ENCODE measurements at places on chromosomes 7 and 10.

DNA sequence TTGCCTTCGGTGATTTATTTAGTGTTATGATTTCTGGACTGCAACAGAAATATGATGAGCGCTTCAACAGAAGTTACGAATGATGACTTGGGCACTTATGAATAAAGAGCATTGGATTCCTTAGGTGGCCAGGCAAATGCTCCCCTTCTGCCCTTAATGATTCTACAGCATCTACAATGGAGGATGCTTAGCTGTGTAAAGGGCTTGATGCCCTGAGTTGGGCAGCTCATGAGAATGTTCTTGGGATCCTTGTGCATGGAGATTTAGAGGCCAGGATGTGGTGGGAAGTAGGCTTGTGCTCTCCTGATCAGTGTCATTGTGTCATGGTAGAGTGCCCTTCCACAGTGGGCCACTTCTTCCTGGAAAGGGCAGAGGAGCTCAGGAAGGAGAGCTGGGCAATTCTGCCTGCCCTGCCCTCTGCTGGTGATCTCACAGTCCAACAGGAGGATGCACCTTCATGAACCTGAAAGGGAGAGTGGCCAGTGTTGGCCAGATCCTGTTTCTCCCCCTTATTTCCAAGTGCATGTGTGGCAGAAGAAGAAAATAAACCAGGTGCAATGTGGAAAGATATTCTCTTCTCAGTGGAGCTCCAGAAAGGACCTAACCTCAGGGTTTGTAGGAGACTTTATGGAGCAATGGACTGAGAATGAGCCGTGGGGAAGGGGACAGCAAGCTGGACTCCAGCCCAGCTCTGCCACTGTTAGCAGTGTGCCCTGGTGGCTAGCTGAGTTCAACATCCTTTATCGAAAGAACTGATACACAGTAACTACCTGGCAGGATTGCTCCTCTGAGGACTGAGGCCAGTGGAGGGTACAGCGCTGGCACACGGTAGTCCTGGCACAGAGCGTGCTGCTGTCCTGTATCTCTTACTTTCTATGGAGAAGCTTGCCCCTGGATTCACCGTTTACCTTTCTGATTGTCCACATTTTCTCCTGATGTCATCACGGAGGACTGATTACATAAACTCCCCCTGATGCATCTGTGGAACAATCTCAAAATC, 182.9 kb downstream of the BMPER start:
- DNase-seq = no peak

DNA sequence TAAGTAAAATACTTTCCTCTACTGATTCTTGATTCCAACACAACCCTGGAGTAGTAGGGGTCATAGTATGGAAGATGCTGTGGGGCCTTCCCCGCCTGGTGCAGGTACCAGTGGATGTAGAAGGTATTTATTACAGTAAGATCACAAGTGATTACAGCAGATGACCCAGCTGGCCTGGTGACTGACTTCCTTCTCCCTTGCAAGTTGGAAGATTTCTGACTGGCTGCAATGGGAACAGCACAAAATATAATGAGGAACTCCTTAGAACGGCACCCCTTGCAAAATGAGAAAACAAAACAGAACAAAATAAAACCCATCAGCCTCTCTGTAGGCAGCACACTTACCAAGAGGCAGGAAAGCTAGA, 61.7 kb upstream of the TARP start:
- DNase-seq = no peak

DNA sequence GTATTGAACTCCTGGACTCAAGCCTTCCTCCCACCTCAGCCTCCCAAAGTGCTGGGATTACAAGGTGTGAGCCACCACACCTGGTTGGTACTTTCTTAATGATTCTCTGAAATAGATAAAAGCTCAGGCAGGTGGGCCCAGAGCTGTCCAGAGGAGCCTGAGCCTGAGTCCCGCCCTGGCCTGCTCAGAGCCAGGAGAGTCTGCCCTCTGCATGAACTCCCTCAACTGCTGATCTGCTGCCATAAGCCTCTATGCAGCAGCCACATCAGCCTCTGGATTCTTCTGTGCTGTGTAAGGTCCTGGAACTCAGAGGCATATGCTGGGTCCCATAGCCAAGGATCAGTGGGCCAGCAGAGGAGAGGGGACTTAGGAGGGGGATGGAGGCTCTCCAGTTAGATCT, 23.1 kb upstream of the DDIT4 start:
- no peak for DNase-seq

GRCh38 chr10:56346845-56347415, 14.1 kb downstream of the ZWINT start:
- no peak for DNase-seq

DNA sequence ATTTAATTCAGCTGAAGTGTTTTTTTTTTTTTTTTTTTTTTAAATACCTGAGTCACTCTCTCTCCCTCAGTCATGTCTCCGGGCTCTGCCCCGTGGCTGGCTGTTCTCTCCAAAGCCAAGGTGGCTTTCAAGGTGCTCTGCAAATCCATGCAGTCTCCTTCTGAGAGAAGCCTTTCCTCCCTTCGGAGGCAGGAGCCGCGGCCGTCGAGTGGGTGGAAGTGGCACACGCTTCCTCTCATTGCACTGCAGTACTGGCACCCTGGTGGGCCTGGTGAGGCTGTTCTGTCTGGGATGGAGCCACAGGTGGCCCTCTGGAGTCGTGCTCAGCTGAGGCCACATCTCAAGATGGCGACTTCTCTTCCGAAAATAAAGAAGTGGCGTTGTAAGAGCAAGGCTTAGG, 221.8 kb downstream of the GLRX3 start:
- no peak for DNase-seq

DNA sequence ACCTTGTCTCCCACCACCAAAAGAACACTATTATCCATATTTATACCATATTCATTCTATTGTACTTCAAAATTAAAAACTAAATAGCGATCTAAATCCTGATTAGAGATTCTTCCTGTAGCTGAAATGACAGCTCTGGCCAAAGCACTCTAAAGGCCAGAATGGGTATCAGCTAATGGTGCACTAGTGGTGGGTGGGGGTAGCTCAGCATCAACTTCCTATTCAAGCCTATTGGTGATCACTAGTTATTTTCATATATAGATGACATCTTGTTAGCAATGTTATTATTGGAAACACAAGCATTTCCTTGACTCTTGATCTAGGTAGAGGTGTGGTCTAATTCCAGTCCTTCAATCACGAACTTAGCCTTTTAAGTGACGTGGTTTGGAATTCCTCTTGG, 43.6 kb downstream of the TET1 start:
- no peak for DNase-seq
